ENCODE measurements at places on chromosomes 5 and 9.

DNA sequence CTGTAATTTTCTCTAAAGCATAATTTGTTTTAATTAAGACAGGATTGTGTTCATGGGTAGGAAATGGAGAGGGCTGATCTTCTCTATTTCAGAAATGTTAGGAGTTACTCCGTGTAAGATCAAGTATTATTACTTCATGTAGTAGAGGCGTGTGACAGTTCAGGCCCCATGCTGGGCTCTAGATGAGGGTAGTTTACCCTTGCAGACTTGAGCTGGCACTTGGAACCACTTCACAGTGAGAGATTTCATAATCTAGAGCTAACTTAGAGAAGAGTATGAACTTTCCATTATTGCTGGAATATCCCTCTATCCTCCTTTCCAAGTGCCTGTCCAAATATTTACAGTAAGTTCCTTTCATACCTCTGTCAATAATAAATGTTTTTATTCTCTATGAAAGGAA lies 195.1 kb downstream of the PCSK5 start:
- no peak for DNase-seq

DNA sequence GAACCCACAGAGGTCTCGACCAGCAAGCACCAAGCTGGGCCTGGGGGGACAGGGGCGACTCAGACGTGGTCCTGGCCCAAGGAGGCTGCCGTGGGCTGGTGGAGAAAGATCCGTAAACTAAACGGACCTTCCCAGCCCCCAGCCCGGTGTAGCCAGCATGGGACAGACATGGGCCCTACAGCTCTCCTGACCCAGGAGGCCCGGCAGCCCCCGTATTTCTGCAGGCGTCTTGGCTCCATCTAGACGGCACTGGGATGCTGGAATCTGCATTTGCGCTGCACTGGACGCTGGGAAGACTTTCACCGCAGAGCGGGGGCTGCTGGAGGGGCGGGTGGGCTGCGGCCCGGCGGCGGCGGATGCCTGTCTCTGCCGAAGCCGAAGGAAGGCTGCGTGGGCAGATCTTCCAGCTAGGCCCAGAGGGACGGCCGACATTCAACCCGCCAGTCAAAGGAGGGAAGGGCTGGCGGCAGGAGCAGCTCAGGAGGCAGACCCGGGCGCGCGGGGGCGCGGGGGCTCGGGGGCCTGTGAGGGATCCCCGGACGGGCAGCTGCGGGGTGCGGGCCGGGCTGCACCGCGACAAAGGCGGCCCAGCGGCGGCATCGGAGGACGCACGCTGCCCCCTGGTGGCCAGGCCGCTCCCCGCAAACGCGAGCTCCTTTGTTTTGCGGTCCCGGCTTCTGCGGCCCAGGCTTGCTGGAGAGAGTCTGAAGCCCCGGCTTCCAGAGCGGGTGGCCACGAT lies 266.2 kb downstream of the NSG2 start:
- peak; percentile 46 for DNase-seq

GRCh38 chr5:79263290-79263689 lies 27.4 kb downstream of the JMY start:
- DNase-seq = no peak

DNA sequence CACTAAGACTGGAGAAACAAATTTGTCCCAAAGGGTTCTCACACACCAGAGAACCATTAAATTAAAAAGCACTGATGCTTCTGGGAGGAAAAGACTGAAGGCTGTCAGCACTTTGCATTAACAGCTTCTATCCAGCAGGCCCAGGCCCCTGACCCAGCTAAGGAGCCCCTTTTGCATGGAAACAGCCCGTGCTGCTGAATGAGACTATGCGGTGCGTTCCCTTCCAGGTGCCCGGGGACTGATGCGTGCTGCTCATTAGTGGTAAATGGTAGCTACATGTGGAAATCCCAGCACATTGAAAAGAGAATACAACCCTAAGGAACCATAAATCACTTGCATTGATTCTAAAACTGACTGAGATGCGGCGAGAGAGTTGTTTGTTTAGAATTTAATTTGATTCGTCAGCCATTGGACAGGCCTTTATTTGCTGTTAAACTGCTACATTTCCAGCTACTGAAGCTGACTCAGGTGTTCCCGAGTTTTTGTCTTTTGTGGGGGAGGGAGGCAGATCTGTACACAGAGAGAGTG lies 351.0 kb upstream of the SLC24A2 start:
- DNase-seq = no peak

GRCh38 chr9:108933231-108933717 lies 650 bp downstream of the ELP1 start:
- no peak for DNase-seq

DNA sequence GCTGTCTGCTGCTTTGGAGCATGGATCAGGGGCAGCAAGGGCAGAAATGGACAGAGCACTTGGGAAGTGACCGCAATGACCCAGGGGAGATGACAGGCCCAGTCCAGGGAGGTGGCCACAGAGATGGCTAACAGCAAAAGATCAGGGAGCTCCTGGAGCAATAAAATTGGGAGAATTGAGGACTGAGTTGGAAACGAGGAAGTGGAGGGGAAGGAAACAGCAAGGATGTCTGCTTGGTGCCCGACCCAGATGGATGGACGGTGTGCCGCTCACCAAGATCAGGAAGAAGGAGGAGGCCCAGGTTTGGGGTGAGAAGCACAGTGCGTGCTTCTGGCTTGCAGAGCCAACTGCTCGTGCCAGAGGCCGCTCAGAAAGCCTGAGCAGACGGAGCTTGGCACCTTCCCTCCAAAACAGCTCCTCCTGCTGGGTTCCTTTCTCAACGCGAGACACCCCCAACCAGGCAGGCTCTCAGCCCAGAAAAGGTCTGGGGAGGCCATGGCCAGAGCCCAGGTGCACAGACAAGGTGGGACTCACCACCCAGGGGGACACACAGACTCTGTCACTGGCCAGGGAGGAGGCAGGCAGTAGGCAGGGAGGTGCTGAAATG lies 1.7 kb upstream of the SLC34A1 start:
- no peak for DNase-seq

- DNase-seq = no peak
These were observed 129.2 kb downstream of the MED27 start for GRCh38 chr9:131950487-131950886.

- DNase-seq = no peak
These were observed 528.1 kb upstream of the KLF4 start for GRCh38 chr9:108017671-108018070.

DNA sequence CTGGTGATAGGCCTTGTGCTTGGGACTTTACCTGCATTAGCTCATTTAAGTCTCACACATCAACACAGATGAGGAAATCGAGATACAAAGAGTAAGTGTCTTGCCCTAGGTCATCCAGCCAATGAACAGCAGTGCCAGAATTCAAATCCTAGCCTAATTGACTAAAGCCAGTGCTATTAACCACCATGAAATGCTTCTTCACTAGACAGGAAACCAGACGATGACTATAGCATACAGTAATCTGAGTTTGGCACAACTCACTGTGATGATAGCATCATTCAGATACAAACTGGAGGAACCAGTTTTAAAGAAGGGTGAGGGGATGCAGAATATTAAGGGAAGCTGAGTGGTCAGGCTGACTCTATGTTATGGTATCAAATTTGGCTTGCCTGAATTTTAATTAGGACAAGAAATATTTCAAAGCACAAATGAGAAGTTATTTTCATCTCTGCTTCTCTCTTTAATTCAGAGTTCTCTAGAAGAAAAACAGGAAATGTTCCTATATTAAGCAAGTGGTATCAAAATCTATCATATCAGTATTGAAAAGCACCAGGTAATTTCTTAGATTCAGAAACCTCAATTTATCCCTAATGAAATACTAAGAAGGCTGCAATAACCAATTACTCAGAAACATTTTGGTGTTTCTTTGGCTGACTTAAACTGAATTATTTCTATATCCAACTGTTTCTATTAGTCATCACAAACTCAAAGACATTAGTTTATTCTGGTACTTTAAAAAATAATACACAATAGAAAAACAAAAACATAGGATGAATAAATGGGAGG lies 147.0 kb upstream of the RASA1 start:
- DNase-seq = peak; percentile 94

DNA sequence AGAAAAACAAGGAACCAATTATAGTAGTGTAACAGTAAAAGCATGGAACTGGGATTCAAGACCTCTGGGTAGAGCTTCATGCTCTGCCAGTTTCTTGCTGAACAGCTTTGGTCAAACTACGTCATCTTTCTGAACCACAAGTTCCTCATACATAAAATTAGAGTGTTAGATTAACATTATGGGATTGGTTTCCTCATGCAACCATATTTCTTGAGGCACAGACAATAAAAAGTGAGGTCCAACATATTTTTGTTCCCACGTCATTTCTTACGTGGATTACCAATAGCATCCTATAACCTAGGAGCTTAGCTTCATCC lies 354.8 kb downstream of the TMEM232 start:
- DNase-seq = no peak

- DNase-seq = peak; percentile 52
These were observed 31.2 kb downstream of the DEPDC1B start for GRCh38 chr5:60668686-60669304.

GRCh38 chr5:55104036-55104772 lies 1.8 kb downstream of the GZMA start:
- no peak for DNase-seq

- no peak for DNase-seq
These were observed 41.4 kb upstream of the SLCO6A1 start for GRCh38 chr5:102539996-102540728.

GRCh38 chr5:94517490-94518488 lies 100.6 kb downstream of the KIAA0825 start:
- no peak for DNase-seq

DNA sequence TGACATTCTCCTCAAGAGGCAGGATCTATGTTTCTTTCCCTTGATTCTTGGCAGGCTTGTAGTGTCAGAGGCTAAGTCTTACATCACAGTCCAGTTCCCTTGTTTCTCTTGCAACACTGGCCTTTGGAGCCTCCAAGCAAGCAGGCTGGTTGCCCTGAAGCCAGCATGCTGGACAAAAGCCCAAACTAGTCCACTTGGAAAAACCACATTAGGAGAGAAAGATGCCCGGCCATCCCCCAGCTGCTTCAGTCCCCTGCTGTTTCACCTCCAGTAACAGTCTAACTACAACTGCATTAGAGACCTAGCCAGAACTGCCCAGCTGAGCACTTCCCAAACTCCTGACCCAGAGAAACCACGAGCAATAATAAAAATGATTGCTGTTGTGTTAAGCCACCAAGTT lies 87.6 kb downstream of the ADAMTS6 start:
- no peak for DNase-seq

- DNase-seq = no peak
These were observed 41.2 kb downstream of the THBS4 start for GRCh38 chr5:80076131-80077050.

DNA sequence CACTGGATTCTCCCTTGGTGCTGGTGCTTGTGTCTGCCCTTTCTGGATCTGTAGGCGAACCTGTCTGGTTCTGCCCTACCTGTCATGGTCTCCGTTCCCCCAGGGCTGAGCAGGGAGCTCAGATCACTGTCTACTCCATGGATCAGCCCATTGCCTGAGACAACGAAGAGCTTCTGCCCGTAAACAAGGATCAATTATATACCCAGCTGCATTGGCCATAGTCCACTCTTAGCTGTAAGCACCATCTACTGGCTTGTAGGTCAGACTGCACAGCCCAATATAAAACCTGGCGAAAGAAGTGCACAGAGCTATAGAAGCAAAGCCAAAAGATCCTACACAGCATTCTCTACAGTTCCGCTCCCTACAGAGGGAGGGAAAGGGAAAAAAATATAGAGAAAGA lies 181.5 kb upstream of the RPS23 start:
- no peak for DNase-seq

GRCh38 chr5:169149317-169149716 lies 151.6 kb downstream of the SLIT3 start:
- no peak for DNase-seq

DNA sequence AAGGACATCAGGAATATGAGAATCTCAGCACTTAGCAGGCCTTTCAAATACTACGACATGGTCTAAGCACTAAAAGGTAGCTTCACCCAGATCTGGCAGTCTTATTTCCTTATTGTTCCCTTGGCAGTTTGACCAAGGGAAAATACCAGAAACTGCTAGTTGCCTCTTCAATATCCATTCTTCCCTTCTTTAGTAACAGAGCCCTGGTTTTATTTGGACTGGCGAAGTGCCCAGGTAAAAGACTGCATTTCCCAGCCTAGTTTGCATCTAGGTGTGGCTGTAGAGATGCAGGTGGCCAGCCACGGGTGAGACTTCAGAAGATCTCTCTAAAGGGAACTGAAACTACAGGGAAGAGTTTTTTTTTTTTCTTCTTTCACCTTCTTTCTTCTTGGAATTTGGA lies 21.6 kb downstream of the DMRT2 start:
- no peak for DNase-seq

GRCh38 chr5:135505973-135506372 lies 29.8 kb downstream of the NEUROG1 start:
- DNase-seq = no peak

DNA sequence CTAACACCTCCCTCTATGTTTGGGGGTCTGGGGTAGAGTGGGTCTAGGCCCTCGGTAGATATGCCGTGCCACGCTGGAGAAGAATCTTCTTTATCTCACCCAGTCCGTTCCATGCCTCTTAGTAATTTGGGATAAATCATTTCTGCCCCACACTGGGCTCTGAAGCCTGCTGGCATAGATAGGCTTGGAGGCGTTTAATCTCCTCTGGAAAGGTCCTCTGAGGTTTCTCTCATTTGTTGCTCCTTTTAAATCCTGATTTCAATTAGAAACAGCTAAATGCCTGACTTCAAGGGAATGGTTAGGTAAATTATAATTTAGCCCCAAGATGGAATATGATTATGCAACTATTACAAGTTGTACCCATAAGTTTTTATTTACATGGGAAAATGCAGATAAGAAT lies 57.8 kb upstream of the AKNA start:
- DNase-seq = no peak

- DNase-seq = no peak
These were observed 10.1 kb upstream of the THG1L start for GRCh38 chr5:157721159-157721558.

DNA sequence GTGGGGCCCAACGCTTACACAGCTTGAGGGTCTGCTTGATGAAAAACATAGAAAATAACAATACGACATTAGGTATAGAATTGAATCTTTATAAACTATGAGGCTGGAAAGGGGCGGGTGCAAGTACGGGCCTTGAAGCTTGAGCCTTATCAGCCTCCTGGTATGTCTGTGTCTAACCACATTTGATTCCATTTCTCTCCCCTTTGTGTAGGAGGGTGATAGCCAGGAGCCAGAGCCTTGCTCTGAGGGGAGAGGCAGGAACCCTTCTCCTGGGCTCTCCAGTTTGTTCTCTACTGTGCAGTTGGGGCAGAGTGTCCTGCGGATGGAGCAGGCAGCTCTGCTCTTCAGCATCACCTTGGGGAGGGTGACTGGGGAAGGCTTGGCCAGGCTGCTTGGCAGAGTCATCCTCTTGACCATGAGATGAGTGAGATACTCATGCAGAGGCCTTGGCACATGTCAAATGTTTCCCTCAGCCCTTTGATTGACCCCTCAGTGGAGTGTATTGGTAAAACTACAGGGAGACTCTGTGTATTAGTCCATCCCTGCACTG lies 153.5 kb downstream of the SEMA6A start:
- no peak for DNase-seq

- no peak for DNase-seq
These were observed 55.1 kb downstream of the LHFPL2 start for GRCh38 chr5:78593465-78593864.

Measured in SW 1271 (cell line).